ENCODE measurements at places on chromosomes 12 and 14.

- DNase-seq = no peak
These were observed 2.3 kb downstream of the ANKRD9 start for GRCh38 chr14:102507081-102507856.

- DNase-seq = no peak
These were observed 227.5 kb upstream of the LMO3 start for GRCh38 chr12:16833376-16834015.

GRCh38 chr14:95520346-95520745 is 3.9 kb upstream of the SYNE3 start:
- no peak for DNase-seq

DNA sequence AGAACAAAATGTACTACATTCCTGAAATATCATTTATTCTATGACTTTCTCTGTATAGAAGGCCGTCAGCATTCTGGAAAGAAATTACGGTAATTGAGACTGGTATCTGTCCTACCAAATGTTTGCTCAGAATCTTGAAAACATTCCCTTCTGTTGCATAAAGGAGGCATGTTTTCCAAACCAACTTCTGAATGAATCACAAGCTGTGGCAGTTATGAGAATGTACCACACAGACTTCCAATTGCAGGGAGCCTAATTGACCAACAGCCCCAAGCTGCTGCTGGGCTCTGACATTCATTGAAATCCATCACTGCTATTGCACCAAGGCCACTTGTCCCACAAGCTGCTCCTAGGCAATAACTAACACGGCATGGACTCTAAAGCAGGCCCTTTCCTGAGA is 185.3 kb upstream of the CCDC196 start:
- DNase-seq = no peak

DNA sequence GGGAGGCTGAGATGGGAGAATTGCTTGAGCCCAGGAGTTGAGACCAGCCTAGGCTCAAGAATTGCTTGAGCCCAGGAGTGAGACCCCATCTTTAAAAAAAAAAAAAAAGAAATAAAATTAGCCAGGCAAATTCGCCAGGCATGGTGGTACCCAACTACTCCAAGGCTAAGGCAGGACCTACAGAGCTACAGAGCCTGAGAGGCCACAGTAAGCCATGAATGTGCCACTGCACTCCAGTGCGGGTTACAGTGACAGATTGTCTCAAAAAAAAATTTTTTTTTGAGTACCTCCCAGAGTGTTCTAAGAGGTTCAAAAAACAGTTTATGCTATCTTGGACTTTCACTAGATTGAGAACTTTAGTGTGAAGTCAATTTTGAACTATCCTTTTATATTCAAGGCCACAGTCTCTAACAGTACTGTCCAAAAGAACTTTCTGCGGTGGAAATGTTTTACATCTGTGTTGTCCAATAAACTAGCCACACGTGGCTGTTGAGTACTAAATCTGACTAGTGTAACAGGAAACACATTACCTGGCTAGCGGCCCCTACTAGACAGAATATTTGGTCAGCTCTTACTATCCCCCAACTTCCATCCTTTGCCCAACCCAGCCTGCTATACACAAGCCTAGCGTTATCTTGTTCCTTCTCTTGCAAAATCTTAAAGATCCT is 2.4 kb downstream of the RPL36AL start:
- no peak for DNase-seq

GRCh38 chr12:27861428-27862167 is 81.6 kb upstream of the MANSC4 start:
- peak; percentile 60 for DNase-seq

DNA sequence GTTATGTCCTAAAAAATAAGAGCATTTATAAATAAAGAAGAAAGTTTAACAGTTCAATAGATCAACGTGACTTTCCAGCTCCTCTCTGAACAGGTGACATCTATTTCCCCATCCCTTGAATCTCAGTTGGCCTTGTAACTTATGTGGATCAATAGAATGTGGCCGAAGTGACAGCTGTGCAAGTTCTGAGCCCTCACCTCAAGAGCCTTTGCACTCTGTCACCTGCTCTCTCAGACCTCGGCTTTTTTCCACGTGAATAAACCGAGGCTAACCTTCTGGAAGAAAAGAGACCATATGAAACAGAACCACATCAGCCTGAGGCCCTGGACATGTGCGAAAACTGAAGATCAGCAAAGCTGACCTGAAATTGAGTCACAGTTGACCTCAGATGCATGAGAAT is 253.0 kb downstream of the DAD1 start:
- no peak for DNase-seq

DNA sequence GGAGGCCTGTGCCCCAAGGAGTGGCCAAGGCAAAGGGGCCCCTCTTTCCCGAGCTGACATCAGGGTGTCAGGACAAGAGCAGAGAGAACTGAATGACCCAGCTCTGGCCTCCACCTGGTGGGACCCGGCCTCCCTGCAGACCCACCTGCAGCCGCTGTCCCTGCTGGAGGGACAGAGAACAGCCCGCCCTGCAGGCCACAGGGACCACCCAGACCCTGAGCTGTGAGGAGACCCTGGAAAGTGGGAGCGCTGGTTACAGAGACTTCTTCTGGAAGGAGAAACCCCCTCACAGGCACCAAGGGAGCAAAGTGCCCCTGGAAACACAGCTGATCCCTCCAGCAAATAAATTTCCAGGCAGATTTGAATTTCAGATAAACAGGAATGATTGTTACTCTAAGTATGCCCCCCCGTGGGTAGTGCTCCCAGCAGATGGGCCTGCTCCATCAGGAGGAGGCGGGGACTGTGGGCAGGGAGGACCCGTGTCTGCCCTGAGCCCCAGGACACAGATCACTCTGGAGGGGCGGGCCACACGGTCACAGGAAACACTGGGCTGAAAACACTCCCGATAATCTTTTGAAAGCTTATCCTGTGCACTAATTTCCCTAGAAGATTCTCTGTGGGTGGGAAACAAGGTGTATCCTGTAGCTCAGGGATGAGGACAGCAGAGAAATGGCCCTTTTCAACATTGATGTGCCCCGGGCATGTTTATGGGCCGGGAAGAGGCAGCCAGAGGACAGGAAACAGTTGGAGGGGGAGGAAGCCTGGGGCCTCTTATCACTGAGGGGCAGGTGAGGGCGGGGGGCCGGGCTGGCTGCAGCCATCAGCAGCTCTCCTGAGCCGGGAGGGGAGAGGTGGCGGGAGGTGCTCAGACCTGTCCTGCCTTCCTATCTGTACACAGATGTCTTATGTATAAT is 276.0 kb downstream of the ADGRD1 start:
- DNase-seq = no peak

GRCh38 chr12:41254004-41254914 is 66.1 kb downstream of the PDZRN4 start:
- no peak for DNase-seq

DNA sequence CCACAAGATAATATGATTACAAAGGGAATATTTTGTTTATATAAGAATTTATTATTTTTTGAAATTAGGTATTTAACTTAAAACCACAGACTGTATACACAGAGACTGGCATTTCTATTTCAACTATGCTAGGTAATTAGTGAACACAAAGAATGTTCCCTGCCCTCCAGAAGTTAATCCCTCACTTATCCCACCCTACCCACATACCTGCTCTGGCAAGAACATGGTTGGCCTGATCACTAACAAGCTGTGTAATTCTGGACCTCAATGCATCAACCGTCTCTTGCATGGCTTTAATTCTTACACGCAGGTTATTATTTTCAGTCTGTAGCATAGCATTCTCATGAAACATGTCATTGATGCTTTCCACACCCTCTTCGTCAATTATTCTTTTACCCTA is 85.9 kb downstream of the KIF21A start:
- no peak for DNase-seq

GRCh38 chr12:94198872-94199271 is 50.5 kb downstream of the PLXNC1 start:
- no peak for DNase-seq

DNA sequence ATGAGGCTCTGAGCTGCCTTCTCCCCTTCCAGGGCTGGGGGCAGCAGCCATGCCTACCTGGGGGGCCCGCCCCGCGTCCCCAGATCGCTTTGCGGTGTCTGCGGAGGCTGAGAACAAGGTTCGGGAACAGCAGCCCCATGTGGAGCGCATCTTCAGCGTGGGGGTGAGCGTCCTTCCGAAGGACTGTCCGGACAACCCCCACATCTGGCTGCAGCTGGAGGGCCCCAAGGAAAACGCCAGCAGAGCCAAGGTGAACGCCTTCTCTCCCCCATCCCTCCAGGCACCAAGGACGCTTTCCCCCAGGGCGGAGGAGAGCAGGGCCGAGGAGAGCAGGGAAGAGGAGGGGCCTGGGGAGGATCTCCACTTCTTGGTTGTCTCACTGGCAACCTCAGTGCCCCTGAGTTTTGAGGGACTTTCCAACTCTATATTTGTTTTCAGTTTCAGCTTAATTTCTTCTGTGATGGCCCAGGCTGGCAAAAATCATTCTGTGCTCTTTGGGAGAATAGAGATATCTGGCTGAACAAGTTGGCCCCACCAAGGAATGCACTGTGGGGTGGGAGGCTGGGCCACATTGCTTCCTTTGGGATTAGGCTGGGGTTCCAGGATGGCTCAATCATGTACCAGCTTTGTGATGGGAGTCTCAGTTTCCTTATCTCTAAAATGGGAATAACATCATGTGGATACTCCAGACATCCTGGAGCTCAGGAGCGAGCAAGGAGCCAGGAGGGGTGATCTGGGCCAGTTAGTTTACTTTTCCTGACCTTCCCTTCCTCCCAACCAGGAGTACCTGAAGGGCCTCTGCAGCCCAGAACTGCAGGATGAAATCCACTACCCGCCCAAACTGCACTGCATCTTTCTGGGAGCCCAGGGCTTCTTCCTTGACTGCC is 1.2 kb downstream of the KHNYN start:
- peak; percentile 76 for DNase-seq

DNA sequence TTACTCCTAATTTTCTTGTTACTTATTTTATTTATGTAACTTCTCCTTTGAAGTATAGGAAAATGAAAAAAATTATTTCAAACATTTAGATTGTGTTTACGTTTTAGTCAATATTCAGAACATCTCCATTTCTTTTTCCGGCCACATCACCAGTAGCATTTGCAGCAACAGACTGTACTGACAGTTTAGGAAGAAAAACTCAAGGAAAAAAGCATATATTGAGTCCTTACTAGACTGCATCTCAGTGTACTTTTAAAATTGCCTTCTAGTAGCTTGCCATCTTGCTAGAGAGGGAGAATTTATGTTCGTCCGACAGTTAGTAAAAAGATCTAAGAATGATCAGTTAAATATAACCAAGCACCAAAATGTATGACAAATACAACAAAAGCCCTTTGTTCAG is 625.0 kb upstream of the MIS18BP1 start:
- DNase-seq = no peak

GRCh38 chr12:56224102-56224701 is at the start of gene NABP2:
Gene NABP2 (plus strand): TSS chr12:56224342. CDS start chr12:56224857, 515 bp downstream.
- DNase-seq = peak; percentile 99

GRCh38 chr12:52254180-52254964 is 20.1 kb upstream of the KRT86 start:
- no peak for DNase-seq

GRCh38 chr14:99325016-99325415 is 53.0 kb upstream of the BCL11B start:
- no peak for DNase-seq

DNA sequence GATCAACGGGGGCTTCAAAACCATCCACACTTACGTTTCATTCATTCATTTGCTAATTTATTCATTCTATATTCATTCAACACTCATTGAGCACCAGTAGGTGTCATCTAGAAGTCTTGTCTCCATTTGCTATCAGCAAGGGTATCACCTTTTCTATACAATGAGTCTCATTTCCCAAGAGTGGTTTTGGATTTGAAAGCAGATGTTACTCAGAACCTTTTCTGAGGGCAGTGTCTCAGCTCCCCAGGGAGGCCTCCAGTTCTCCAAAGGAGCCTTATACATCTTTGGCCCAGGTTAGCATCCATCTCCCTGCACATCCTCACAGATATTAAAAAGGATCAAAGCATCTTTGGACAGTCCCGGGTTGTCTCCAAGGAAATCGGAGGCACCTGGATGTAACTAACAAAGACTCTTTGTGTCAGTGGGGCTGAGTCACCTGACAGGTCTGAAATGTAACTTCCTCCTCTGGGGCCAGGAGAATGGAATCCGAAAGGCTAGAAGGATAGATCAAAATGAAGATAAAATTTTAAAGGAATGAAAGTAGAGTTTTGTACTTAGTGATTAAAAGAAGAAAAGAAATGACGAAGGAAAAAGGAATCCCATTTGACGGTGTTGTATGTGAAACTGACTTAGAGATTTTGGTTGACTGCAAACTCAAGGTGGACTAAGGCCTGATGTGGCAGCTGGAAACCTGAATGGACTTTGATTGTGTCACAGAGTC is 103.0 kb downstream of the VCPKMT start:
- DNase-seq = no peak

GRCh38 chr12:126772171-126772864 is 1494.7 kb upstream of the TMEM132C start:
- DNase-seq = no peak

- no peak for DNase-seq
These were observed 13.9 kb upstream of the GYS2 start for GRCh38 chr12:21618566-21618965.

DNA sequence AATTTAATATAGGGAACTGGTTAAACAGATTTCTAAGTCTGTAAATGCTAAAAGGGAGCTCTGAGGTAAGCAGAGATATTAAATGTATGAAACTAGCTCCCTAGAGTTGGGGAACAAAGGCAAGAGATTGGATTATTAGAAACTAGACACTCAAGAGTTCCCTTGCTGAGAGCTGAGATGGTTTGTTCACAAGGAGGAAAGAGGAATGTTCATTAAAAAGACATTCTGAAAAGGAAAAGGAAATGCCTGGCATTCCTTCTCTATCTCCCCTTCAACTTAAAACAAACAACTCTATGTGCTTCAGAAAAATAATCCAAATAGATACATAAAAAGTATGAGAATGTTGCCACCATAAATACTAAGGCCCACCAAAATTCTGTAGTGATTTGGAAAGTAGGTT is 73.7 kb downstream of the GALNT4 start:
- DNase-seq = peak; percentile 88

- DNase-seq = no peak
These were observed 704 bp downstream of the SDR39U1 start for GRCh38 chr14:24441904-24442239.

- no peak for DNase-seq
These were observed 298.6 kb downstream of the AKAP6 start for GRCh38 chr14:32627545-32628298.

DNA sequence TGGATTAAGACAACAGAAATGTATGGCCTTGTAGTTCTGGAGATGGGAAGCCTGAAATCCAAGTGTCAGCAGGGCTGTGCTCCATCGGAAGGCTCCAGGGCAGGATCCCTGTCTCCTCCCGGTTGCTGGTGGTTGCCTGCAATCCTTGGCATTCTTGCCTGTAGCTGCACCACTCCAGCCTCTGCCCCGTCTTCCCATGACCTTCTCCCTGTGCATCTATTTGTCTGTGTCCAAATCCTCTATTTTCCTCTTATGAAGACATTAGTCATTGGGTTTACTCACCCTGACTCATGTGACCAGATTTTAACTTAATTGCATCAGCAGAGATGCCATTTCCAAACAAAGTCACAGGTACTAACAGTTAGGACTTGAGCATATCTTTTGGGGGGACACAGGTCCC is 15.1 kb downstream of the TUNAR start:
- DNase-seq = peak; percentile 39

DNA sequence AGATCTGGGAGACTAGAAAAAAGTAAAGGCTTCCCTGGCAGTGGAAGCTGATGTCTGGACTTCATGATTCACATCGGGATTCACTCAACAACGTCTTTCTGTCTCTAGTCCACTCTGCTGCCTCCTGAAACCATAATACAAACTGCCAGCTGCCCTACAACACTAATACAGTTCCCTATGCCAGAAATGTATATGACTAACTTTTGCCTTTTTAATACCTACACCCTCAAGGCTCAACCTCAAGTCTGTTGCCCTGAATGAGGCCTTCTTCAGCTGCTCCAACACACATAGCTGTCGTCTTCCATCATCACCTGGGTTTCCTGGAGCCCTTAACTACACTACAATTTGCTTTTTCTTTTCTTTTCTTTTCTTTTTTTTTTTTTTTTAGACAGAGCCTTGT is 182.7 kb upstream of the BCL2L14 start:
- DNase-seq = no peak

Data from cardiac fibroblast (primary cell).